Activated naive CD4-positive, alpha-beta T cell treated with anti-CD3 and anti-CD28 coated beads for 36 hours (primary cell): ENCODE measurements at places on chromosomes 5 and 9. TPM values are rescaled to one million over a fixed set of nuclear protein-coding genes. Genes with fewer than 3 reads are reported as not detected.
A peak's percentile ranks its signal among the peaks of the same experiment; 100 is the strongest.

GRCh38 chr5:143165049-143165880 is 238.2 kb downstream of the NR3C1 start:
- DNase-seq: no peak

DNA sequence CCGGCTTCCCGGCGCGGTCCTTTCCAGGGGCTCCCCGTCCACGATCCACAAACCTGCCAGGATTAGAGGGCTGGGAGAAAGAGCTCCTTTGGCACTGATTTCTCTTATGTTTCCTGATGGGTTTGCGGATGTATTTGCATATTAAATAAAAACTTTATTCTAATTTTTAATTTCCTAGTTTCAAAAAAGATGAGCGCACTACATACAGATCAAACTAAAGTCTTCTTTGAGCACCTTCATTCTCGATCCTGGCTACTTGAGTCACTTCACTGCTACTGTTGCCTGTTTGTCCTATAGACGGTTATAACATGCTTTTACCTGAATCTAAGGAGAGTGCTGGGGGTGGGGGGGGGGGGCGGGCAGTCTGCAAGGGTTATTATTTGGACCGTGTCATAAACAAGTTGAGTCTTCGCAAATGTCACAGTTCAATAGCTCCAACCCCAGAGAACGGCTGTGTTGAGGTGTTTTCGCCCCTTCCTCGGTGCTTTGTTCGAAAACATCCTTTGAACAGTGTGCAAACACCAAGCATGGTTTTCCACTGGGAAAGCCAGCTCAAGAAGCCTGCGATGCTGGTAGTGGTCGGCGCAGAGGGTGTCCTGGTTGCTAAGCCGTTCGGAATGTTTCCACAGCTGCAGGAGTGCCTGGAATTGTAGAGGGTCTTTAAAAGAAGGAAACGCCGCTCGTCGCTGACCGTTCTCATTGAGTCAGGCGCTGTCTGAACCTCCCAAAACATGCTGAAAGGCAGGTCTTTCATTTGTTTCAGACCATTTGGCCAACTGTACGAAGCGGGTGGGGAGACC is 1.1 kb upstream of the STK10 start:
- no peak for DNase-seq

GRCh38 chr5:136766456-136766855 is 401.1 kb upstream of the TRPC7 start:
- DNase-seq: no peak

- DNase-seq: no peak
These were observed 1646.6 kb downstream of the MAT2B start for GRCh38 chr5:165152058-165152457.

GRCh38 chr5:34467436-34467835 is 188.7 kb upstream of the RAI14 start:
- DNase-seq: no peak

- DNase-seq: peak; percentile 85
These were observed 94.4 kb upstream of the IL6ST start for GRCh38 chr5:56088967-56089829.

The TMC1 gene
- total RNA-seq: not detected

DNA sequence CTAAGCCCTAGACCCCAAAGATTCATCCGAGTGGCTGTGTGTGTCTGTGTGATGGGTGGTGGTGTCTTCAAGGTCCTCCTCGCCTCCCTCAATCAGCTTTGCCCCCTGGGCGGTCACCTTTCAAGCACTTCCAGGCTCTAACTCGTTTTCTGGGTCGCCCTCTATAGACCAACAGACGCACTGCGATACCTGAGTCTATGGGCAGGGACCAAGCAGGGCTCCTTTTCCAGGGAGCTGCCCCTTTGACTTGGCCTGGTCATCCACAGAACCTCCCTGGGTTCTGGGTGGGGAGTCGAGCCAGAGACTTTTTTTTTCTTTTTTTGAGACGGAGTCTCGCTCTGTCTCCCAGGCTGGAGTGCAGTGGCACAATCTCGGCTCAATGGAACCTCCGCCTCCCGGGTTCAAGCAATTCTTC is 1.1 kb downstream of the SLC27A4 start:
- DNase-seq: peak; percentile 83

The FOXI1 gene
- total RNA-seq: not detected

DNA sequence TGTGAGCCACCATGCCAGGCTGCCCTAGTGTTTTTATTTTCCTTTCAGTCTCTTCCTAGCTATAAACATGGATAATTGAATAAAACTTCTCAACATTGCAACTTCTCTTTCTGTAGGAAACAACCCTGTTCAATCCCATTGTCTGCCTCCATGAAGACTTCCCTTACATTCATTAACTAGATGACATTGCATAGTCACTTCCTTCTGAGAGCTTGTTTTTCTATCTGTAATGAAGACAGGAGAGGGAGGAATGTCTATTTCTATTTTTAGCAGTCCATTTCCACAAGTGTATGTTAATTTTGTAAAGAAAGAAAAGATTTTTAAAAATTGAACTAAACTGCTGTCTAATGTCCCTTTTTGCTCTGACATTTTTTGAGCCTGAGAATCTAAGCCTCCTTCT is 55.6 kb upstream of the MELK start:
- no peak for DNase-seq

DNA sequence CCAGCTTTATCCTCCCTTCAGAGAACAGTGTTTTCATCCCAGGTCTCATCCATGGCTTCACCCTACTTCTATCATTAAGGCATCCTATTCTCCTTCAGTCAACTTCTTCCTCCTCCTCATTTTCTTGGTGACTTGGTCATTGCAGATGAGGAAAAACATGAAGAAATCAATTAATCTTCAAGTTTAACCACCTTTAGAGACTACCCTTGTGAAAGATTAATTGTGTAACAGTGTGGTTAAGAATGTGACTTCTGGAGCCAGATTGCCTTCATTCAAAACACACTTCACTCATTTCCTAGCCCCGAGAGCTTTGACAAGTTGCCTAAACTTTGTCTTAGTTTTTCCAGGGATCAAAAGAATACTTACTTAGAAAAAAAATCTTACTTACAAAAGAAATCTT is 110.0 kb downstream of the STK32A start:
- no peak for DNase-seq

DNA sequence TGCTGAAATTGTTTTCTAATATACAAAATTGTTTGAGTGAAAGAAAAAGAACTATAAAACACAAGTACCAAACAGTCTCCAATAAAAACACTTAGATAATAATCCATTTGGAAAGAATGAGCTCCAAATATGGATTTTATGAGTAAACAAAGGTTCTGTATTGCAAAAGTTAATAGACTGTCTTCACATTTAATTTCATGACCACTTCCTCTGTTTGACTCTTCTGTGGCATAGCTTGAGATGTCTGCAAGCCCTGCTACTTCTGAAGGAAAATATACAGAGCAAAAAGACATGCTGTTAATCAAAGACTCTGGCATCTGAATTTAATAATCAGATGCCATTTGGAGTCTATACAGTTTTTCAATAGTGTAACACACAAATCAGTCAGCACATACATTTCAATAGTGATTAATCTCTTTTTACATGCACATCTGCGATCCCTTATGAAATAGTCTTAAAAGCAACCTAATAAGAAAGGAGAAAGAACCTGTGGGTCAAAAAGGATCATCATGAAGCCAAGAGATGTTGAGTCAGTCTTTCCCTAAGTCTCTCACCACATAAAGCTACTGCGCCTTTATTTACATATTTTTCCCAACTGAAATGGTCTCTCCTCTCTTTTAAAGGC is 165.4 kb upstream of the LHFPL2 start:
- DNase-seq: no peak

DNA sequence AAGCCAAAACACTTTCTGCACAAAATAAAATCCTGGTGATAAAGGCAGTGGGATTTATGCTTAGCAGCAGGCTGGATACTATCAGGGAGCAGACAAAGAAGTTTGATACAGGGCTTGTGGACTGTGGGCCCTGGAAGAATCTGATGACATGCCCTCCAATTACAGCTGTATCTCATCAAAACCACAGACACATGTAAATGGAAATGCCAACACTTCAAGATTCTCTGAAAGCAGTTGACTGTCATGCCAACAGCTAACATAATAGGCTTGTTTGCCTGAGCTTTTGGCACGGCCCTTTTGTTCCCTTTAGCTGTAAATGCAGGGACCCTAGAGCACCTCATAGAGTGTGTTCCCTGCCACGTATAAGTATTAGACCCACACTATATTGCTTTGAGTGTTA is 114.4 kb downstream of the STK32A start:
- DNase-seq: no peak

DNA sequence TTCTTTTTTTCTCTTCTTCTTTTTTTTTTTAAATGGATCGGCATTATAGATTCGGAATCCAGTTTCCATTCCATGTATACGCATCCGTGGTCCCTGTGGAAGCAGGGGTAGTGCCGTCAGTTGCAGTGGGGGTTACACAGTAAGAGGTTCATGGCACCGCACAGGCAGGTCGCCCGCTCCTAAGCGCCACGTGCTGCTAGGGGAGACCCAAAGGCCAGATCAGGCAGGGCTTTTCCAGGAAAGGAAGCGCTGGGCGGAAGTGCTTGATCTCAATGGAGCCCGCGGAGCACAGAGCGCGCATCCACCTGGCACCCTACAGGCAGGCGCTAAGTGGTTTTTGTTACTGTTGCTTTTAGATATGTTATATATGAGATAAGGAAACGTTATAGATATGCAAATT is 174.8 kb upstream of the OR13F1 start:
- no peak for DNase-seq

GRCh38 chr9:110329639-110330230 is 7.9 kb downstream of the TXNDC8 start:
- no peak for DNase-seq

The GHR gene
- not detected for total RNA-seq

DNA sequence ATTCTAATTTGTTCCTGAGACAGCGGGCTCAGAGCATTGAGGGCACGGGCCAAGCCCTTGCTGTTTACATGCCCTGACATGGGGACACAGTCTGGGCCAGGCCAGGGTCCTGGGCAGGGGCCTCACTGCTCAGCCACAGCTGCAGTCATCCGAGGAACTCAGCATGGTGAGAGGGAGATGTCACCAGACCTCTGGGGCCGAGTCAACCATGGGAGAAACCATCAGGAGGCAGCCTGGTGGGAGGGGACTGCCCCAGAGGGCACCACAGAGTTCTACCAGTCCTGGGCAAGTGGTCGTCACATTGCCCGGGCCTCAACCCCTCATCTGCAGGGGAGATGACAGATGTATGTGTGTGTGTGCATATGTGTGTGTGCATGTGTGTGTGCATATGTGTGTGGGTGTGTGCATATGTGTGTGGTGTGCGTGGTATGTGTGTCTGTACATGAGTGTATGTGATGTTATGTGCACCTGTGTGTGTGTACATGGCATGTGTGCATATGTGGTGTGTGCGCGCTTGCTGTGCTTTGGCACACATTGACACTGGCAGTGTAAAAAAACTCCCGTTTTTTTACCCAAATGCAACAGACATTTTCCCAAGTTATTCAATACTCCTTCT is 42.4 kb upstream of the TMEM250 start:
- DNase-seq: no peak

GRCh38 chr9:104738452-104738851 is 9.0 kb upstream of the NIPSNAP3A start:
- no peak for DNase-seq

The IFNB1 gene
- 0.44 TPM for total RNA-seq

- DNase-seq: no peak
These were observed 113.9 kb upstream of the ADAMTSL1 start for GRCh38 chr9:18360005-18360404.
